ENCODE measurements at places on chromosomes 16 and 17. TPM values are rescaled to one million over a fixed set of nuclear protein-coding genes. Genes with fewer than 3 reads are reported as not detected.

ACSM5 gene
- total RNA-seq: 1.7 TPM

GRCh38 chr17:47701608-47702007 is 7.6 kb downstream of the TBKBP1 start:
- DNase-seq: no peak
- no peak overlapping the region for H3K27ac ChIP-seq
- H3K27me3 ChIP-seq: no peaks in the 10 kb centered on the region
- H3K4me1 ChIP-seq: peaks cover 5% of the 10 kb centered on the region
- peaks cover 14% of the 10 kb centered on the region for H3K36me3 ChIP-seq
- H3K4me3 ChIP-seq: no peak overlapping the region

GRCh38 chr16:81770008-81770407 is 9.1 kb upstream of the PLCG2 start:
- DNase-seq: no peak
- no peak overlapping the region for H3K27ac ChIP-seq
- H3K36me3 ChIP-seq: no peaks in the 10 kb centered on the region

DNA sequence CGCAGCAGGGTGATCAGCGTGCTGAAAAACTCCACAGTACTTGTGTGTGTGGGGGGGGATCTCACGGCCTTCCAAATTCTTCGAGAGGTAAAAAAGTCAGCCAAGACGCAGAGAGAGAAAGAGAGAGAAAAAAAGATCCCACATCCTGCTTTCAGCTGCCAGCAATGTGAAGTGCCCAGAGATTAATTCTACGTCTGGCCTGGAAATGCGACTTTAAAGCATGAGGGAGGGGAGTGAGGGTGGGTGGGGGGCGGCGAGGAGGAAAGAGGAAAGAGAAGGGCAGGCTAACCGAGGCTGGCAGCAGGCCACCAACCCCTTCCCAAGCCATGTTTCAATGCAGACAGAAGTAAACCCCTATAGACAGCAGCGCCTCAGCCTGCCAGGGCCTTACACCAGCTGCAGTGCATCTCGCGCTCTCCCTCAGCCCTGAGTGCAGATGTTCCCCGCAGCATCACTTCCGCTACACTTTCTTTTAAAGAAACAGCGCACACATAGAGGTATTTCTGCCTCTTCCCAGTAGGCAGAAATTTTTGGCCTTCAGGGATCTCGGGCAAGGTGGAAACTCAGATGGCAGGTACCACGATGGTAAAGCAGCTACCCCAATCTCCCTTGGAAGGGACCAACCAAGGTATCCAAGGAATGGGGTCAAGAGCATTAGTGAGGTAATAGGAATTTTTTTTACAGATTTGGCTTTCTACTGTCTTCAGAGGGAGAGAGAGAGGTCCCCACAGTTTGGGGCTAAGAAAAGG is 87.8 kb downstream of the SMG6 start:
- no peaks in the 10 kb centered on the region for H3K27me3 ChIP-seq
- peaks cover 4% of the 10 kb centered on the region for H3K36me3 ChIP-seq
- H3K27ac ChIP-seq: peak overlapping the region; percentile 96
- H3K4me1 ChIP-seq: peaks cover 50% of the 10 kb centered on the region

DNA sequence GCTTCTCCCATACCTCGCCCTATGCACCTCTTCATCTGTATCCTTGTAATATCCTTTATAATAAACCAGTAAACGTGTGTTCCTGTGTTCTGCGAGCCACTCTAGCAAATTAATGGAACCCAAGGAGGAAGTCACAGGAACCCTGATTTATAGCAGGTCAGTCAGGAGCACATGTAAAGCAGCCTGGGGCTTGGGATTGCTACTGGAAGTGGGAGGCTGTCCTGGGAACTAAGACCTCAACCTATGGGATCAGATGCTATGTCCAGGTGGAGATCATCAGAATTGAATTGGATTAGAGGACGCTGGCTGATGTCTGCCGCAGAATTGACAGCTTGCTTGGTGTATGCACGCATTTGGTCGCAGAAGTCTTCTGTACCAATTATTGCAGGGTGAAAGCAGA is 15.7 kb downstream of the WNT3 start:
- no peaks in the 10 kb centered on the region for H3K36me3 ChIP-seq
- H3K4me3 ChIP-seq: no peak overlapping the region
- no peak overlapping the region for H3K27ac ChIP-seq
- no peaks in the 10 kb centered on the region for H3K27me3 ChIP-seq

GRCh38 chr17:28279411-28279810 is 39.6 kb upstream of the TMEM97 start:
- DNase-seq: no peak
- no peaks in the 10 kb centered on the region for H3K36me3 ChIP-seq
- no peak overlapping the region for H3K4me3 ChIP-seq
- H3K27ac ChIP-seq: no peak overlapping the region
- peaks cover 1% of the 10 kb centered on the region for H3K27me3 ChIP-seq

DNA sequence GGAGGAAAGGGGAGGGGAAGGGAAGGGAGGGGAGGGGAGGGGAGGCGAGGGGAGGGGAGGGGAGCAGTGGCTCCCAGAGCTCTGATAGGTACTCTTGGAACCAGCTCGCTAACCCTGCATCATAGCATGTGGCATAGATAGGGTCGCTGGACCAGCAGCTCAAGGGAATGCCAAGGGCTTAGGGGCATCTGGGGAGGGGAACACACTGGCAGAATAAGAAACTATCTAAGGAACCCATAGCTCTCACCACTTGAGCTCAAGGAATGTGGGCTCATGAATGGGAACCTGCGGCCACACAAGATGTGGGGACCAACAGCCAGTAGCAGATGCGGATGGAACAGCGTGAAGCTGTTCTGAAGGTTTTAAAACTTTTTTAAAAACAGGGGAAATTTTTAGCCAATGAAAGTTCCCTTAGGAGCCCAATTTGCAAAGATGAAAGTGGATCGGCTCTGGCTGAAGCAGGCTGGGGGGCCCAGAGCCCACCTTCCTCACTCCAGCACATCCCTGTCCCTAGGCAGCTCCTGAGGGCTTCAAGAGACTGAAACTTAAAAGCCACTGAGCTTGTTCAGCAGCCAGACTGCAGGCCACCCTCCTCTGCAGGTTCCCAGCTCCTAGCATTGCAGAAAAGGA is 46.9 kb downstream of the PIMREG start:
- DNase-seq: no peak
- no peak overlapping the region for H3K27ac ChIP-seq
- no peak overlapping the region for H3K4me3 ChIP-seq
- no peaks in the 10 kb centered on the region for H3K36me3 ChIP-seq

- H3K4me1 ChIP-seq: peaks cover 6% of the 10 kb centered on the region
- H3K27ac ChIP-seq: no peak overlapping the region
- H3K27me3 ChIP-seq: no peaks in the 10 kb centered on the region
- H3K36me3 ChIP-seq: no peaks in the 10 kb centered on the region
- DNase-seq: no peak
- no peak overlapping the region for H3K4me3 ChIP-seq
Observed at GRCh38 chr17:76200354-76200753, 39.9 kb downstream of the RNF157 start.

Measured in chondrocyte (in vitro differentiated cells).